ENCODE measurements at places on chromosomes 3 and 15. TPM values are rescaled to one million over a fixed set of nuclear protein-coding genes. Genes with fewer than 3 reads are reported as not detected.
A peak's percentile ranks its signal among the peaks of the same experiment; 100 is the strongest.

Gene NMNAT3
- 1.2 TPM for total RNA-seq

- H3K27me3 ChIP-seq = peaks cover 2% of the 10 kb centered on the region
- no peaks in the 10 kb centered on the region for H3K36me3 ChIP-seq
- no peak overlapping the region for H3K27ac ChIP-seq
- no peak for DNase-seq
Observed at GRCh38 chr3:119098619-119099222, 47.2 kb upstream of the TEX55 start.

- peaks cover 8% of the 10 kb centered on the region for H3K27me3 ChIP-seq
- peaks cover 41% of the 10 kb centered on the region for H3K4me1 ChIP-seq
- peak overlapping the region; percentile 26 for H3K27ac ChIP-seq
- H3K36me3 ChIP-seq = no peaks in the 10 kb centered on the region
- H3K4me3 ChIP-seq = no peak overlapping the region
- no peak for DNase-seq
Observed at GRCh38 chr3:127753898-127754410, 68.4 kb downstream of the MGLL start.

DNA sequence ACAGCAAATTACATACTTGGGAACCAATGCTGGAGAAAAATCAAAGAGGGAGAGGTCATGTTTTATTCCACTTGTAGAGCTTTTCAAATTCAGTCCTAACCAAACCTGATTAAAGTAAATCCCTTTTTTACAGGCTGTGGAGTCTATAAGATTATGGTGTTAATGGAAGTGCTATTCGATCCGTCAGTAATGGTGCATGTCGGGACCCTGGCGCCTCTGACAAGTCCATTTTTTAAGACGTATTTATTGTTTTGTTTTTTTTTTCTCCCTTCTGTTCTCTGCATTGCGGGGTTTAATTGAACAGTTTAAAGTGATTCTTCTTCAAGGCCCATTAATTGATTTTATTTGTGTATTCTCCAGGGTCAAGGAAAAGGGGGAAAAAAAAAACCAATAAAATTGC, 725.9 kb downstream of the TUSC7 start:
- DNase-seq = no peak
- H3K27ac ChIP-seq = no peak overlapping the region

- no peak overlapping the region for H3K27ac ChIP-seq
- H3K4me3 ChIP-seq = no peak overlapping the region
- DNase-seq = no peak
- peaks cover 7% of the 10 kb centered on the region for H3K36me3 ChIP-seq
- H3K27me3 ChIP-seq = peaks cover 6% of the 10 kb centered on the region
Observed at GRCh38 chr15:95454403-95455262, 875.9 kb upstream of the NR2F2 start.

Gene TMCO5A
- total RNA-seq = not detected

DNA sequence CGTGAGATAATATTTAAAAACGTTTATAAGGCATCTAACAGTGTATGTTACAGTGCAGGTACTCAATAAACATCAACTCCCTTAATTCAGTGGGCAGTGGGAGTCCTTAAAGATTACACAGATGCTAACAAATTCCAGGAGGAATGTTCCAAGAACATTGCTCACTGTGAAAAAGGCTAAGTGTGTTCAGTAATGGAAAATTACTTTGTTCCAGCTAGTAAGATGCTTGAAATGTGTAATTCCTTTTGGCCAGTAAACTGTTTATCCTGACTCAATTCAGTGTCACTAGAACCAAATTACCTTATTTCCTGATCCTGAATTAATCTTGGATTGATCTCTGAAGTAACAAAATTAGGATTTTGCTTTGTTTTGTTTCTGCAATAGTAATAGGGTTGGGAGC, 54.2 kb upstream of the SEMA6D start:
- H3K4me1 ChIP-seq = no peaks in the 10 kb centered on the region
- no peak overlapping the region for H3K27ac ChIP-seq
- H3K36me3 ChIP-seq = no peaks in the 10 kb centered on the region
- no peak for DNase-seq

GRCh38 chr3:59510576-59510975, 460.8 kb upstream of the CFAP20DC start:
- no peak overlapping the region for H3K4me3 ChIP-seq
- no peak for DNase-seq
- no peaks in the 10 kb centered on the region for H3K4me1 ChIP-seq
- peaks cover 8% of the 10 kb centered on the region for H3K27me3 ChIP-seq
- H3K27ac ChIP-seq = no peak overlapping the region
- H3K36me3 ChIP-seq = peaks cover 3% of the 10 kb centered on the region

Gene SLC28A2
- not detected for total RNA-seq

GRCh38 chr3:127079211-127079610, 96.3 kb downstream of the PLXNA1 start:
- no peak overlapping the region for H3K4me3 ChIP-seq
- peaks cover 10% of the 10 kb centered on the region for H3K4me1 ChIP-seq
- no peak for DNase-seq
- peaks cover 3% of the 10 kb centered on the region for H3K27me3 ChIP-seq
- no peak overlapping the region for H3K27ac ChIP-seq
- H3K36me3 ChIP-seq = no peaks in the 10 kb centered on the region

Gene PSMD2
- total RNA-seq = 251 TPM

GRCh38 chr15:42071717-42072116, 22.6 kb downstream of the PLA2G4D start:
- no peaks in the 10 kb centered on the region for H3K4me1 ChIP-seq
- H3K27ac ChIP-seq = no peak overlapping the region
- DNase-seq = no peak
- H3K27me3 ChIP-seq = peaks cover 9% of the 10 kb centered on the region
- no peaks in the 10 kb centered on the region for H3K36me3 ChIP-seq
- H3K4me3 ChIP-seq = no peak overlapping the region

Gene GPR171
- 191 TPM for total RNA-seq

GRCh38 chr3:59759298-59760031, 709.6 kb upstream of the CFAP20DC start:
- no peaks in the 10 kb centered on the region for H3K27me3 ChIP-seq
- DNase-seq = no peak
- no peak overlapping the region for H3K27ac ChIP-seq
- H3K36me3 ChIP-seq = peaks cover 5% of the 10 kb centered on the region

GRCh38 chr3:46932455-46933225, 43.9 kb downstream of the CCDC12 start:
- H3K36me3 ChIP-seq = peaks cover 29% of the 10 kb centered on the region
- peak overlapping the region; percentile 85 for H3K27ac ChIP-seq
- H3K27me3 ChIP-seq = no peaks in the 10 kb centered on the region
- H3K4me3 ChIP-seq = no peak overlapping the region

- H3K4me3 ChIP-seq = no peak overlapping the region
- peaks cover 14% of the 10 kb centered on the region for H3K4me1 ChIP-seq
- H3K27me3 ChIP-seq = peaks cover 1% of the 10 kb centered on the region
- H3K27ac ChIP-seq = no peak overlapping the region
- H3K36me3 ChIP-seq = no peaks in the 10 kb centered on the region
- no peak for DNase-seq
Observed at GRCh38 chr15:25905140-25905539, 42.0 kb upstream of the ATP10A start.

Gene TM4SF18
- total RNA-seq = not detected

Gene SPSB4
- not detected for total RNA-seq

Gene IQCH
- total RNA-seq = 0.88 TPM

DNA sequence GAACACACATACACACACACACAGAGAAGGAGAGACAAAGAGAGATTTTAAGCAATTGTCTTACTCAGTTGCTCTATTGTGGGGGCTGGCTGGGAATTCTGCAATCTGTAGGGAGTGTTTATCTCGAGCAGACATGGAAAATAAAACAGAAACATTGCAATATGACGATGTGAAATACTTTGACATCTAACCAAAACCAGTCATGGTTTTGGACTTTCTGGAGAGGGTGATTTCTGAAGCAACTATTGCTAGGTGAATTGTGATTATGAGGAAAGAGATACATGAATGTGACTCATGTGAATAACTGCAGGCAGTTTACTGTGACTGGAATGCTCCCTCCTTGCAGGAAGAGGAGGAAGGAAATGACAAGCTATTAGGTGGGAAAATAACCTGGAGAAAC, 12.3 kb upstream of the PHLDB2 start:
- H3K27ac ChIP-seq = no peak overlapping the region
- peaks cover 6% of the 10 kb centered on the region for H3K4me1 ChIP-seq
- no peak overlapping the region for H3K4me3 ChIP-seq
- H3K27me3 ChIP-seq = peaks cover 18% of the 10 kb centered on the region
- no peaks in the 10 kb centered on the region for H3K36me3 ChIP-seq

Gene A4GNT
- total RNA-seq = not detected

Gene CTXN2
- not detected for total RNA-seq

DNA sequence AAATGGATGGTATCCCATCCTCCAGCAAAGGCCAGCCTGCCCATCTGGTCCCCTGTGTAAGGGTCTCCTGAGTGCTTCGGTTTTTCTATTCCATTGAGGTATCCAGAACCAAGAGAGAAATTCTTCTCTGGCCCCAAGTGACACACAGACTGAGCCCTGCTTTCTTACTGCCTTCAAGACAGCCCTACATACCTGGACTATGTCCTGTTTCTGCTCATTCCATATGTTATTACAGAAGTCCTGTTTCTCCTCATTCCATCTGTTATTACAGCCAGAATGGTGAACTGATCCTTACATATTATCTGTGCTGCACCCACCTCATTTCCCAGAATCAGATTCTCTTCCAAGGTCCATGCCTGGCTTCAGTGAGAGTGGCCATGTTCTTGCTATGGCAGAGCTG, 115.2 kb downstream of the DCLK3 start:
- DNase-seq = no peak
- no peaks in the 10 kb centered on the region for H3K36me3 ChIP-seq
- H3K4me1 ChIP-seq = no peaks in the 10 kb centered on the region

GRCh38 chr3:140994316-140994715, 52.7 kb downstream of the SLC25A36 start:
- H3K4me3 ChIP-seq = no peak overlapping the region
- peaks cover 6% of the 10 kb centered on the region for H3K27me3 ChIP-seq
- no peaks in the 10 kb centered on the region for H3K4me1 ChIP-seq
- H3K36me3 ChIP-seq = no peaks in the 10 kb centered on the region

All from activated T-helper 1 cell treated with anti-CD3 and anti-CD28 coated beads, Interleukin-12 subunit alpha, Interleukin-12 subunit beta, Interleukin-2, Interleukin-4 antibody, amounts not matched to agents 30 ng/mL and 10 ng/mL and 1 ng/mL, durations not matched to agents 14 hours and 24 hours and 36 hours (primary cell).